ENCODE measurements at places on chromosomes 2 and 18.

DNA sequence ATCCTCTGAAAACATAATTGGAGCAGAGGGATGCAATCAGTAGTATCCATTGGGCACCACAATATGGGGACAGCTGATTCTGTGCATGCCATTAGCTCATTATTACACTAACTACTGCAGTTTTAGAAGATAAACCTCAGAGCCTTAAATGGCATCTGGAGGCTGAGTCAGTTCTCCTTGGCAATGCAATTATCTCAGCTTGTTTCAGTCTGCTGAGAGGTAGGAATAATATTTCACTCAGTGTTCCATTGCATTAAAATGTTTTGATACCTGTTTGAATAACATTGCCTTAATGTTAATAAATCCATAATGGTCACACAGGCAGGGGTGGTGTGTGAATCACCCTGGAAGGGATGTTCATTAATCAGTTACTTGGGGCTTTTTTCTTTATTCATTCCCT is 309.6 kb downstream of the LRRTM1 start:
- no peak for DNase-seq

- DNase-seq, result no peak
These were observed 93.6 kb downstream of the SH3BP4 start for GRCh38 chr2:235045336-235045972.

- DNase-seq, result no peak
These were observed 60.7 kb downstream of the COL6A3 start for GRCh38 chr2:237353215-237353614.

DNA sequence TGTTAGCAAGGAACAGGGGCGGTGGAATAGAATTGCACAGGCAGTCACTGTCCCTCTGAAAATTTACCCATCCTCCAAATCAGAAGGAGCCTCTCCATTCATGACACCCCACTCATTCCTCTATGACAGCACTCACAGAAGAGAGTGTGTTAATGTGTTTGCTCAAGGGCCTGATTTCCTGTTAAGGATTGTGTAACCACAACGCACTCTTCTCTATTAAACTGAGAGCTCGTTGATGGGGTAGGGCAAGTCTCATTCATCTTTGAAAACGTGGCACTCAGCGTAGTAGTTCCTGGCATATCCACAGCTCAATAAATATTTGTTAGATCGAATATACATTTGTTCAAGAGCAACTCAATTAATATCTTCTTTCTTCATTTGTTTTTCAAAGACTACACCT is 106.4 kb downstream of the VAPA start:
- no peak for DNase-seq

- DNase-seq, result no peak
These were observed 141.6 kb downstream of the CCDC148 start for GRCh38 chr2:158315000-158315399.

- DNase-seq, result no peak
These were observed 229.9 kb upstream of the HDAC4 start for GRCh38 chr2:239630618-239631286.

GRCh38 chr18:72013427-72013850 is 530.7 kb downstream of the CBLN2 start:
- no peak for DNase-seq

Data from activated T-cell treated with anti-CD3 and anti-CD28 coated beads for 4 hours (primary cell).